Stomach (tissue), 19 donors: ENCODE measurements at places on chromosomes 1 and 21.

DNA sequence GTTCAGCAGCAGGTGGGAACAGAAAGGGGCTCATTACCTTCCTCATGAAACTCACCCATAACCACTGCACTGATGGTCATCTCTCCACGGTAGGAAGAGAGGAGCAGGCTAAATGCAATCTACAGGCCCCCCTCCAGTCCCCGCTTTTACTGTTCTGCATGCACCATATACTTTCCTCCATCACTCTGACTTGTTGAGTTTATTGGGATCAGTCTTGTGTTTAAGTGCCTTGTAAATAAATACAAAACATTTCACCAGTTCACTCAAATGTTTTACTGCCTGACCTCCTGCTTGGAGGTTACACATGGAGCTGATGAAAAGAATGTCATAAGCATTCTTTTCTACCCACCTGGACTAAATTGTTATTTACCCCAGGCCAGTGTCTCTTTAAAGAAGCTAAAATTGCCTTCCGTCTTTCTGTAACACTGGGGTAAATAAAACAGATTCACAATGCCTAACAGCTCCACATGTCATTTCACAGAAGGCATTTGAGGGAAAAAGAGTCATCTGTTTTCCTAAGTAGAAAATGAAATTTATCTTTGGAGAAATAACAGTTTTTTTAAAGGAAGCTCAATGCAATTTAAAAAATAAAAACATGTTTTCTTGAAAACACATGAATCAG, 30.7 kb downstream of the PTPN14 start:
- peaks cover 42% of the 10 kb centered on the region for H3K4me1 ChIP-seq

GRCh38 chr1:119711804-119712341, at the start of gene PHGDH:
PHGDH (plus strand) TSS chr1:119711934; CDS start chr1:119712023, 89 bp downstream.
- peak within 1 kb of the TSS; percentile 69 for H3K4me3 ChIP-seq
- H3K4me1 ChIP-seq = peaks cover 42% of the 10 kb centered on the region
- DNase-seq = peak; percentile 75
- no peaks in the 10 kb centered on the region for H3K36me3 ChIP-seq
- H3K27me3 ChIP-seq = no peaks in the 10 kb centered on the region

GRCh38 chr1:210944252-210944651, 189.7 kb downstream of the KCNH1 start:
- no peaks in the 10 kb centered on the region for H3K4me1 ChIP-seq
- no peaks in the 10 kb centered on the region for H3K27me3 ChIP-seq
- H3K36me3 ChIP-seq = no peaks in the 10 kb centered on the region

- H3K4me1 ChIP-seq = no peaks in the 10 kb centered on the region
- DNase-seq = no peak
- no peak overlapping the region for H3K4me3 ChIP-seq
These were observed 243.9 kb upstream of the ZRANB2 start for GRCh38 chr1:71324671-71325267.

DNA sequence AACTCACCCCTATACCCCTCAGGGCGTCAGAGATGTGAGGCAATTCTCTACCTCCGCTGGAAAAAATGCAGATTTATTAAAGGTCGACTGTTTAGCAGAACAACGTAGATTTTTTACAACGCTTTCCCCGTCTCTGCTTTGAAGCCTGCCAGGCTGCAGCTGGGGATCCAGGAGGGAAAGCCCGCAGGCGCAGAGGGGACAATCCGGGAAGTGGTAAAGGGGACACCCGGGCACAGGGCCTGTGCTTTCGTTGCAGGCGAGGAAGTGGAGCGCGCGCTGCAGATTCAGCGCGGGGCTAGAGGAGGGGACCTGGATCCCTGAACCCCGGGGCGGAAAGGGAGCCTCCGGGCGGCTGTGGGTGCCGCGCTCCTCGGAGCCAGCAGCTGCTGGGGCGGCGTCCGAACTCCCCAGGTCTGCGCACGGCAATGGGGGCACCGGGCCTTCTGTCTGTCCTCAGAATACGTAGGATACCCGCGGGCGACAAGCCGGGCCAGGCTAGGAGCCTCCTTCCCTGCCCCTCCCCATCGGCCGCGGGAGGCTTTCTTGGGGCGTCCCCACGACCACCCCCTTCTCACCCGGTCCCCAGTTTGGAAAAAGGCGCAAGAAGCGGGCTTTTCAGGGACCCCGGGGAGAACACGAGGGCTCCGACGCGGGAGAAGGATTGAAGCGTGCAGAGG, 5.5 kb downstream of the SIM2 start:
- H3K27me3 ChIP-seq = peaks cover 100% of the 10 kb centered on the region
- H3K27ac ChIP-seq = peak overlapping the region; percentile 55
- peak; percentile 25 for DNase-seq
- H3K4me3 ChIP-seq = peak overlapping the region; percentile 17
- peaks cover 63% of the 10 kb centered on the region for H3K4me1 ChIP-seq

DNA sequence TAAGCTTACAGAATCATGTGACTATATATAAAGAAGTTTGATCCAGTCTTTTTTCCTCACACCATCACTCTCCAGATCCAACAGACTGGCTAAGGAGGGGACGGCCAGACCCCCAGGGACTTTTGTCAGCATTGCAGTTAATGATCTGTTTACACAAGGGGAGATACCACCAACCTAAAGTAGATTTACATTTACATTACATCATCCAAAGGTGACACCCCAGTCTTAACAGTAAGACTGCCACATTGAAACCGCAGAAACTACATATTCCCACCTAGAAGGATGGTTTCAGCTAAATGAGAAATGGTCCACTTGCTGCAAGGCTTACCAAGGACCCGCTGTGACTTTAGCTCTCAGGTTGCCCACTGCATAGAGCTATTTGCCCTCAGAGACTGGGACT, 3.4 kb downstream of the RCAN1 start:
- DNase-seq = no peak
- H3K36me3 ChIP-seq = no peaks in the 10 kb centered on the region

DNA sequence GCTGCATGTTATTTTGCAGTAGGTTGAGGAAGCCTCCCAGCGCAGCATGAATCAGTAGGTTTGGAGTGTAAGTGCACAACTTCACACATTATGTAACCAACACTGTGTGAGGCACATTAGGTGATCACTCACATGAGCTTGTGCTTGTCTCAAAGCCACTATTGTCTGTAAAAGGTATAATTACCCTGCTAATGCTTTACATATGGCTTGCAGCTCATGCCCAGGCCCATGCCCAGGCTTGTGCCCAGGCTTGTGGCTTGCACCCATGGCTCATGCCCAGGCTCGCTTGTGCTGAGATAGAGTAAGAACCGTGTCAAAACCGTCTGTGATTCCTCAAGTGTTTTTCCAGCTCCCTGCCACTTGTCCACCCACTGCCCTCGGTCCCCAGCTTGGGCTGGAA, 596.3 kb downstream of the LTN1 start:
- H3K27ac ChIP-seq = no peak overlapping the region
- H3K36me3 ChIP-seq = no peaks in the 10 kb centered on the region
- no peak overlapping the region for H3K4me3 ChIP-seq
- no peak for DNase-seq

- no peak for DNase-seq
- H3K27ac ChIP-seq = no peak overlapping the region
- H3K27me3 ChIP-seq = no peaks in the 10 kb centered on the region
These were observed 196.3 kb downstream of the CAMTA1 start for GRCh38 chr1:6981595-6981994.

- no peak overlapping the region for H3K4me3 ChIP-seq
- no peak for DNase-seq
- H3K27ac ChIP-seq = no peak overlapping the region
- no peaks in the 10 kb centered on the region for H3K36me3 ChIP-seq
- H3K4me1 ChIP-seq = no peaks in the 10 kb centered on the region
These were observed 30.6 kb downstream of the DPT start for GRCh38 chr1:168698453-168698852.

DNA sequence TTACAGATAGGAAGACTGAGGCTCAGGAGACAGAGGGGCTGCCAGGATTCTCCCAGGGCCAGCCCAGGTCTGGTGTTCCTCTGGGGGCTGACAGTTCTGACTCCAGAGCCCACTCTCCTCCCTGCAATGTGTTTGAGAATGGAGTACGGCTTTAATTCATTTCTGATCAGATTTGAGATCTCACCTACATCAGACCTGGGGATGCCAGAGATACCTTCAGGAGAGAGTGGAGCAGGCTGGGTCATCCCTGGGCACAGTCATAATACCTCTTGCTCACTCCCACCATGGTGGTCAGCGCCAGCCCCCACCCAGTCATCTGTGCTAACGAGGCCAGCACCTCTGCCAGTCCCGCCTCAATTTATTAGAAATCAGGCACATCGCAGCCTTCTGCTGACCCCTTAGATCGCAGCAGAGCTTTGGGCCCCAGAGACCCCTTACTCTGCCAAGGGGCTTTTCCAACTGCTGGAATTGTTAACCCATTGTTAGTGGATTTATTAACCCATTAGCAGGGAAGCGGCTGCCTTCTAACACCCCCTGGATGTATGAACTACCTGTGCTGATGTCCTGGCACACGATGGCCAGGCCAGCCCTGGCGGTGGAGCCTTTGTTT, 352.1 kb downstream of the MATN1 start:
- peaks cover 8% of the 10 kb centered on the region for H3K27me3 ChIP-seq
- H3K27ac ChIP-seq = no peak overlapping the region
- no peaks in the 10 kb centered on the region for H3K4me1 ChIP-seq
- no peak overlapping the region for H3K4me3 ChIP-seq
- DNase-seq = no peak

DNA sequence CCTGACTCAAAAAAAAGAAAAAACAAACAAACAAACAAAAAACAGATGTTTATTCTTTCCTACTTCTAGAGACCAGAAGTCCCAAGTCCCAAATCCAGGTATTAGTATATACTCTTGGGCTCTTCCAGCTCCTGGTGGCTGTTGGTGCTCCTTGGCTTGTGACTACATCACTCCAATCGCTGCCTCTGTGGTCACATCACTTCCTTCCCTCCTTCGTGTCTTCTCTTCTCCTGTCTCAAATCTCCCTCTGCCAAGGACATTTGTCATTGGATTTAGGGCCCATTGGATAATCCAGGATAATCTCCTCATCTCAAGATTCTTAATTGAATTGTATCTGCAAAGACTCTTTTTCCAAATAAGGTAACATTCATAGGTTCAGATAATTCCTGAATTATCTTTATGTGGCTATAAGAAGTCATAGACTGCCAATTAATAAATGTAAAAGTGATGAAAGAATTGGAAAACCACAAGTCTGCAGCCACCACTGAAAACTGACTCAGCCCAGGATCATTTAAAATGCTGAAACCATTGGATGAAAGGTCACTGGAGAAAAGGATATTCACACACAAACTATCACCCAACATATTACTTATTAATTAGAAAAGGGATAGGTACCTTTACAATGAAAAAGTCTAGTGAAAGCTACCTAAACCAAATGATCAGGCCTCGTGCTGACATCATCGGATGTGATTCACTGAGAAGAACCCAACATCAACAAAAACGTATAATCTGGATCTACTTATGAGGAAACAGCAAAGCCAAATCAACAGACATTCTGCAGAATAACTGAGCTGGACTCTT, 67.1 kb downstream of the ZNF281 start:
- H3K27ac ChIP-seq = no peak overlapping the region
- no peak overlapping the region for H3K4me3 ChIP-seq
- no peaks in the 10 kb centered on the region for H3K27me3 ChIP-seq
- H3K36me3 ChIP-seq = no peaks in the 10 kb centered on the region
- no peaks in the 10 kb centered on the region for H3K4me1 ChIP-seq

DNA sequence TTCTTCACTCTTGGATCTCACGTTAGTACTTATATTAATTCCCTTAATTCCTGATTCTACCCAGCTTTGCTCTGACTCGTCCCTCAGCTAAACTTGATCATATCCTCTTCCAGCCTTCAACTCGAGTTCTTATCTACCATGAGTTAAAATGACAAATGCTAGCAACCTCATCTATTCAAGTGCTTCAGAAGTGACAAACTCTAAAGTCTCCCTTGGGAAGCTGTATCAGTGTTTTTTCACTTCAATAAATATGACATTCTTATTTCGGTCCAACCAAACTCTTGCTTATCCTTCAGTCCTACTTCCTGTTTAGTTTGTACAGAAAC, 75.3 kb downstream of the FOXJ3 start:
- peaks cover 35% of the 10 kb centered on the region for H3K4me1 ChIP-seq
- no peaks in the 10 kb centered on the region for H3K27me3 ChIP-seq
- DNase-seq = no peak
- H3K36me3 ChIP-seq = peaks cover 8% of the 10 kb centered on the region

DNA sequence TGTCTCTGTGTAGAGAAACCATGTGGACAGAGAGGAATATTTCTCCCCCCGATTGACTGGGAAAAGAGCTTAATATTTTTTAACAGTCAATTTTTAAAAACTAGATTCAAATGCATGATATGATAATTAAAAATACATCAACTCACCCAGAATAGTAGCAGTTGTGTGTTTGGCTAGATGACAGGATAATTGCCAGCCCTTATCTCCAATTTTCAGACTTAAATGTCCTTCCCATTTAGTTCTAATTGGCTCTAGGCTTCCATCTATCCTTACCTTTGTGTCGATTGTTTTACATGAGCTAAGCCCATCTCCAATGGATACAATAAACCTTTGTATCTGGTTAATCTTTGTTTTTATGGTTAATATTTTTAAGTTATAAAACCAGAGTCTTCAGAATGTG, 23.9 kb upstream of the KIAA0040 start:
- DNase-seq = no peak
- no peaks in the 10 kb centered on the region for H3K4me1 ChIP-seq
- H3K36me3 ChIP-seq = no peaks in the 10 kb centered on the region
- H3K27ac ChIP-seq = no peak overlapping the region

DNA sequence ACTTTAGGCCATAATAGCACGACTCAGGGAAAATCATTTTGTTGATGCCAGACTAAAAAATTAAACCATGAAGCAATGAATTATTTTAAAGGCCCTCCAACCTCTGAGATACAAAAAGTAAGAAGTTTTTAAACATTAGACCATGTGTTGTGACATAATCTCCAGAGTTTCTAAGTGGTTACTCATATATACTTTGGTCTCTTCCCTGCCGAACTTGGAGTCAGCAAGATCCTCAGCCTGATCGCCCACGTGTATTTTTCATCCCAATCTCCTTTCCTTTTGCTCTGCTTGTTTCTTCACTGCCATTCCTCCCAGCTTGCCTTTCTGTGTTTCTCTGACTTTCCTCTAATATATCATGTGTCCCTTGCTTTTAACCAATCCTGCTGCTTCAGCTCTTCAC, 3.8 kb downstream of the ARV1 start:
- no peak overlapping the region for H3K4me3 ChIP-seq
- no peaks in the 10 kb centered on the region for H3K27me3 ChIP-seq
- H3K27ac ChIP-seq = peak overlapping the region; percentile 44
- H3K36me3 ChIP-seq = peaks cover 5% of the 10 kb centered on the region
- H3K4me1 ChIP-seq = peaks cover 19% of the 10 kb centered on the region

GRCh38 chr1:69055194-69055593, 512.5 kb upstream of the LRRC7 start:
- H3K36me3 ChIP-seq = no peaks in the 10 kb centered on the region
- no peak for DNase-seq
- H3K4me1 ChIP-seq = no peaks in the 10 kb centered on the region
- H3K4me3 ChIP-seq = no peak overlapping the region
